Stimulated activated CD8-positive, alpha-beta memory T cell treated with anti-CD3 and anti-CD28 coated beads, Interleukin-12 subunit alpha, Interleukin-12 subunit beta, amount 100 ng/mL, for 4 hours (primary cell): ENCODE measurements at places on chromosomes 4 and X.

GRCh38 chr4:155742310-155743015 is 16.4 kb upstream of the GUCY1B1 start:
- no peak for DNase-seq

- DNase-seq = no peak
Observed at GRCh38 chr4:69239092-69239491, 24.5 kb upstream of the UGT2B11 start.

- DNase-seq = no peak
Observed at GRCh38 chrX:15894724-15895123, 40.1 kb upstream of the AP1S2 start.

GRCh38 chr4:182862141-182862875 is 54.9 kb downstream of the DCTD start:
- no peak for DNase-seq

DNA sequence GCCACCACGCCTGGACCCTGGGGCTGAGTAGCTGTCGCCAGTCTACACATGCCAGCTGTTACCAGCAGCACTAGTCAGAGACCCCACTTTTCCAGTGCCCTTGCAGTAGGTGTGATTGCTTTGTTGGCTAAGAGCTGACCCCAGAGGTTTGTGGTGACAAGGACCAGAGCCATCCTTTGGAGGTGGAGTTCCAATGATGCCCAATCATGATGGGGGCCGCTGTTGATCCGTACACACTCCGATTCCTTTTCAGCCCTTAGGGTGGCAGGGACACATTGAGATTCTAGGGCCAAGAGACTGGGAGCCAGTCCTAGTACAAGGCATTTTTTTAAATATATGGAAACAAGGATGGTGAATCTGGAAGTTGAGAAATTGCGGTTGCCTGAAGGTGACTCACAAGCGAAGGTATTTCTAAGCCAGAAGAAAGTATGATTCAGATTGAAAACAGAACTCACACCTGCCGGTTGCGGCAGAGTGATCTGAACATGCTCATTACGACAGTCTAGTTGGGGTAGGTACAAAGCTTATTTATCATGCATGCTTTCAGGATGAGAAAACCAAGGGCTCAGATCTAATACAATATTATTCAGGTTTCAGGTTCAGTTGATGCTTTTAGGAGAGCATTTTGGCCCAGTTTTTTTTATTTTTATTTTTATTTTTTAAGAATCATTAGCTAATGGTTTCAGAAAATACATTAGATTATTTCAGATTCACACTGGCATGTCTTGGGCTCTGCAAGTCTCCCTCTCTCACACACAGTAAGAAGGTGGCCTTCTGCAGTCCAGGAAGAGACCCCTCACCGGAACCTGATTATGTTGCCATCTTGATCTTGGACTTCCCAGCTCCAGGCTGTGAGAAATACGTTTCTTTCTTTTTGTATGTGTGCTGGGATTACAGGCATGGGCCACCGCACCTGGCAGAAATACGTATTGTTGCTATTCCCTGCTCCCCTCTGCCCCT is 43.4 kb downstream of the SHROOM2 start:
- no peak for DNase-seq

DNA sequence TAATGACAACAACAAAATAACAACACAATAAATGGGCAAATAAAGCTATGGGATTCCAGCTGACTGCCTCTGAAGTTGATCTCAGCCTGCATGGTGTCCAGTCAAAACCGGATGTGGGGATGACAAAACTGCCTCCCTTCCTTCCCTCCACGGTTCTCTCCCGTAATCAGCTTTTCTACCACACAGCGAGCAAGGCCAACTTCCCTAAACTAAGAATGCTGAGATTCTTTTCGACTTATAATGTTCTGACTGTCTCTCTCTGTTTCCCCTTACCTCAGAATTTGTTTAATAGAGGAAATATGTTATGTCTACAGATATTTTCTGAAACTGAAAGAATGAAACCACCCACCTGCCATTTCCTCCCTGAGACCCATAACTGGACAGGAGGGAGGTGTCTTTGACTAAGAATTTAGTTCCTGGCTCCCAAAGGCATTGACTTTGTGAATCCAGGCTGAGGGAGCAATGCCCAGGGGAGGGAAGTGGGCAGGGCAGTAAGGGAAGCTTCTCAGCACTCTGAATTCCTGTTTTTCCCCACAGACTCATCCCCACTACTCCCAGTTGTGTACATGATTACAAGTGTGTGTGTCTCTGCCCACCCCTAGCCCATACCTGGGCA is 1.0 kb upstream of the TLR1 start:
- DNase-seq = no peak
